Neural cell (in vitro differentiated cells): ENCODE measurements at places on chromosomes 5 and 9. TPM values are rescaled to one million over a fixed set of nuclear protein-coding genes. Genes with fewer than 3 reads are reported as not detected.

The FCN2 gene
- not detected in 2 replicates for polyA plus RNA-seq

The RGS7BP gene
- polyA plus RNA-seq = 9.5 and 15.4 TPM in 2 replicates

The MLANA gene
- polyA plus RNA-seq = not detected in 2 replicates

The PCDHA13 gene
- polyA plus RNA-seq = 0.89 and 1.2 TPM in 2 replicates

The LMX1B gene
- 0.26 TPM in 1 of 2 replicates, not detected in the other for polyA plus RNA-seq

The DMRT3 gene
- not detected in 2 replicates for polyA plus RNA-seq

The KIAA0825 gene
- 5.1 and 5.3 TPM in 2 replicates for polyA plus RNA-seq

The DNAJC25 gene
- 16.8 and 20.0 TPM in 2 replicates for polyA plus RNA-seq

The GLRA1 gene
- not detected in 2 replicates for polyA plus RNA-seq

The GNA14 gene
- polyA plus RNA-seq = 0.40 and 1.1 TPM in 2 replicates

The IL13 gene
- polyA plus RNA-seq = 0.25 TPM in 1 of 2 replicates, not detected in the other
